Diencephalon (tissue), 1 donor: ENCODE measurements at places on chromosomes 2 and 18. TPM values are rescaled to one million over a fixed set of nuclear protein-coding genes. Genes with fewer than 3 reads are reported as not detected.

The NAT8 gene
- not detected for total RNA-seq

The TUBA4A gene
- total RNA-seq, result 16.4 TPM

The FSIP2 gene
- 2.3 TPM for total RNA-seq

The TRIM43 gene
- not detected for total RNA-seq

The HOXD9 gene
- not detected for total RNA-seq

The LCT gene
- total RNA-seq, result not detected

The IL1F10 gene
- not detected for total RNA-seq

The SERPINB12 gene
- not detected for total RNA-seq

The KYNU gene
- 0.23 TPM for total RNA-seq

The PDK1 gene
- total RNA-seq, result 18.2 TPM

The PSMA8 gene
- total RNA-seq, result 0.46 TPM

The SLC30A3 gene
- total RNA-seq, result 2.1 TPM

The LOXHD1 gene
- total RNA-seq, result 0.23 TPM

The SCYGR4 gene
- total RNA-seq, result not detected

The BABAM2 gene
- 31.6 TPM for total RNA-seq

The GALNT14 gene
- 20.5 TPM for total RNA-seq
